ENCODE measurements at places on chromosomes 6 and 20. TPM values are rescaled to one million over a fixed set of nuclear protein-coding genes. Genes with fewer than 3 reads are reported as not detected.
A peak's percentile ranks its signal among the peaks of the same experiment; 100 is the strongest.

Gene SLC22A2
- not detected for total RNA-seq

Gene GHRH
- total RNA-seq = not detected

Gene ACOT8
- 17.5 TPM for total RNA-seq

GRCh38 chr20:10965936-10966470, 292.2 kb upstream of the JAG1 start:
- no peak for DNase-seq

DNA sequence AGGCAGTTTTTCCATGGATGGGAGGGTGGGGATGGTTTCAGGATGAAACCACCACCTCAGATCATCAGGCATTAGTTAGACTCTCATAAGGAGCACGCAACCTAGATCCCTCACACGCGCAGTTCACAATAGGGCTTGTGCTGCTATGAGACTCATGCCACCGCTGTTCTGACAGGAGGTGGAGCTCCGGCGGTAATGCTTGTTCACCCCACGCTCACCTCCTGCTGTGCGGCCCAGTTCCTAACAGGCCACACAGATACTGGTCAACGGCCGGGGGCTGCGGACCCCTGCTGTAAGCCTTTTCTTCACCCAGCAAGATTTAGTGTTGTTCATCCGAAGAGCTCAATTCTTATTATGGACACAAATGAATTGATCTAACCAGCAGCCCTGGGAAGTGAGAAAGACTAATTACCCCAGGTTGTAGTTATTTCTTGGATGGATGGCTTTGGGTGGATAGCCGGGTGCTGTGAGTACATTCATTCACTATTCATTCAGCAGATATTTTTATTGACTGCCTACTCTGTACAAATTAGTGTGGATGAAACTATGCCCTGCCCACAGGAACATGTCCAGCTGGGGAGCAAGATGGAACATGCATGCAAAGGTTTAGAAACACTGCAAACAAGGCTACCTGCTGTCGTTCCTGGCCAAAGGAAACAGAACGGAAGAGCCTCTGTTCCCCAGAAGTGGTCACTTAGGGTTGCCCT, 57.2 kb downstream of the RIOK1 start:
- no peak for DNase-seq

GRCh38 chr20:5557123-5557522, 193.1 kb upstream of the SHLD1 start:
- DNase-seq = peak; percentile 57

DNA sequence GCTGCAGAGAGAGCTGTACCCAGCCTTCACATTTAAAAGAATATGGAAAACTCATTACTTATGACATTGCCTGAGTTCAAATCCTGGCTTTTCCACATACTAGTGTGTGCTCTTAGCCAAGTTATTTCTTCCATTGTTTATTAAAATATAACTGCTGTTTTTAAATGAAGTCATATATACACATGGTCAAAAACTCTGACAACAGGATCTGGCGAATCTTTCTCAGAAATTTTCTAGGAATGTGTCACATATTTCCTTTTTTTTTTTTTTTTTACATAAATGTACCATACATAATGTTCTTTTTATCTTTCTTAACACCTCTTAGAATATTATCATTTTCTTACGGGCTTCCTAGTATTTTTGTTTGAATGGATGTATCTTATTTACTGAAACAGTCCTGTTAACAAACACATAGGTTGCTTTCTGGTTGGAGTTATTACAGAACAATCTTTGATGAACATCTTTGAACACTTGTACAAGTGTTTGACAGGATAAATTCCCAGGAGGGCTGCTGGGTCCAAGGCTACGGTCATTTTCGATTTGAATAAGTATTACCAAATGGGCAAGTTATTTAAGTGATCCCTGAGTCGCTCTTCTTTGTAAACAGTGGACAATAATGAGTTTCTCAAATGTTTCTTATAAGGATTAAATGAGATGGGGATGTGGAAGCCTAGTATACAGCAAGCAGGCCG, 1.6 kb upstream of the SNX9 start:
- DNase-seq = no peak

DNA sequence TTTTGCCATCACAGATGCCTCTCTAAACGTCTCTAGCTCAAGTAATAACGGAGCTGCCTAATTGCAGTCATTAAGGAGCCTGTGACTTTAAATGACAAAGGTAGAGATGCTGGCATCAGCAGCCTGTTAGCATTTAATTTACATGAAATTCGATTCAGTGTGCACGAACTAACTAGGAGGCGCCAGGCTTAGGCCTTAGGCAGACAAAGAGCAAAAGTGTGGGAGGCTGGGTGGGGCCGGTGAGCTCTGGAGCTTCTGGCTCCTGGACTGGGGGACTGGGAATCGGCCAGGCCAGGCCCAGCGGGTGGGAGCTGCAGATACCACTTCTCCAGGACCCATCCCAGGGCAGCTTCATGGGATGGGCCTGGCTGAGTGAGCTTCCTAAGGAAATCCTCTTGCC, 170.0 kb upstream of the AGPAT4 start:
- no peak for DNase-seq

- no peak for DNase-seq
Measured at GRCh38 chr20:21047981-21048380, 58.2 kb downstream of the LINC00237 start.

DNA sequence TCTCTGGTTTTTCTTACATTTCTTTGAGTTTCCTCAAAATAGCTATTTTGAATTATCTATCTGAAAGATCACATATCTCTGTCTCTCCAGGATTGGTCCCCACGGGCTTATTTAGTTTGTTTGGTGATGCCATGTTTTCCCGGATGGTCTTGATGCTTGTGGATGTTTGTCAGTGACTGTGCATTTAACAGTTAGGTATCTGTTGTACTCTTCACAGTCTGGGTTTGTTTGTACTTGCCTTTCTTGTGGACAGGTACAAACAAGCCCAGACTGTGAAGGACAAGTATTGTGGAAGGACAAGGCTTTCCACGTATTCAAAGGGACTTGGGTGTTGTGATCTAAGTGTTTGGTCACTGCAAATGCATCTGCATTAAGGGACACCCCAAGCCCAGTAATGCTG, 49.9 kb upstream of the TOP1 start:
- DNase-seq = no peak

GRCh38 chr6:163876391-163876790, 461.9 kb downstream of the QKI start:
- no peak for DNase-seq

DNA sequence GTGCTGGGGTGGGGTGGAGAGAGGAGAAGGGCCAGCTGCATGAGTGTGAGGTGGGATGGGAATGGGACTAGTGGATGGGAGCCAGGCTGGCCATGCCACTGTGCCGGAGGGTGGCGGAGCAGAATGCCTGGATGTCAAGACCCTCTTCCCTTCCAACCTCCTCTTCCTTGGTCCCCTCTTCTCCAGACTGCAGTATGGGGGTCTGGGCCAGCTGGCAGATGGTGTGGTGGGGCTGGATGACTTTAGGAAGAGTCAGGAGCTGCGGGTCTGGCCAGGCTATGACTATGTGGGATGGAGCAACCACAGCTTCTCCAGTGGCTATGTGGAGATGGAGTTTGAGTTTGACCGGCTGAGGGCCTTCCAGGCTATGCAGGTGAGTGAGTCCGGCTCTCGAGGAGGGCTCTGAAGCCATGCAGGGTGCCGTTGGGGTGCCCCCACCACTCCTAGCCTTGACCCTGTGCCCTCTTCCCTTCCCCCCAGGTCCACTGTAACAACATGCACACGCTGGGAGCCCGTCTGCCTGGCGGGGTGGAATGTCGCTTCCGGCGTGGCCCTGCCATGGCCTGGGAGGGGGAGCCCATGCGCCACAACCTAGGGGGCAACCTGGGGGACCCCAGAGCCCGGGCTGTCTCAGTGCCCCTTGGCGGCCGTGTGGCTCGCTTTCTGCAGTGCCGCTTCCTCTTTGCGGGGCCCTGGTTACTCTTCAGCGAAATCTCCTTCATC, 7.7 kb downstream of the DDR1 start:
- DNase-seq = no peak

- no peak for DNase-seq
Measured at GRCh38 chr6:167998215-167998614, 744 bp downstream of the KIF25 start.

- DNase-seq = no peak
Measured at GRCh38 chr6:39365281-39366074, 43.0 kb upstream of the KCNK16 start.

GRCh38 chr20:32368925-32369324, 10.8 kb downstream of the ASXL1 start:
- DNase-seq = no peak

All from left lobe of liver (tissue), 2 donors.